ENCODE measurements at places on chromosomes 5 and 9.

DNA sequence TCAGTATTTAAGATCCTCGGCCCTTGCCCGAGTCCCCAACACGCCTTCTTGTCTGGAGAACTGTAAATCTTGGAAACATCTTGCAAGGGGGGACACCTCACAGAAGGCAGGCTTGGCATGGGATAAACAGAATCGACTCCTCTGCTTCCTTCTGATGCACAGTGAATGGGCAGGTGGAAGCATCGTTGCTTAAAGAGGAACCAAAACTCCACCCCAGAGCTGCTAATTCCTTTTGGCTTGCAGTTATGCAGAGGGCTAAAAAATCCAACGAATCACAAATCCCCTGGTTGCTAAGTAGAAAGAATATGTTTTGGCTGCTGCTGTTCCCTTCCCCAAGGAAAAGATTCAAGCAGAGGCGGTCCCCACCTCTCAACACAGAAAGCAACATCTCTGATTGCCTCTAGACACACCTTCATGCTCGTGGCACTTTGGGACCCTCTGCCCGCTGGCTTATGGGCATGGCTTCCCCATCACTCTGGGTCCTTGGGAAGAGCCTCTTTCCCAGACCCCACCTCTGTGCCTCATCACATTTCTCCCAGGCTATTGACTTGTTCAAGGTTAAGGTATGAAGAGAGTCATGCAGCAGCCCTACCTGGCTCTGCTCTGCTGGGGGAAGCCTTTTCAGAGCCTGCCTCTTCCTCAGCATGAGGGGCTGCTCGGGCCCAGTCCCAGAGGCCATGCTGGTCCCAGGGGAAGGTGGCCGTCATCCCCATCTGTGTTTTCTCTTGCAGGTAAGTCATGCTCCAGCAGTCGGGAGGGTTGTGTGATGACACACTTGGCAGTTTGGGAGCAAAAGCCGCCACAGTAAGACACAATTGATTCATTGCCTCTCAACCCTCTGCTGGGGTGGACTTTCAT, 137.1 kb downstream of the KCNIP1 start:
- DNase-seq = no peak

- DNase-seq = no peak
These were observed 89.6 kb downstream of the RIC1 start for GRCh38 chr9:5718296-5719032.

- DNase-seq = peak; percentile 64
These were observed 70.6 kb downstream of the IQGAP2 start for GRCh38 chr5:76473661-76474060.

GRCh38 chr9:37507566-37508134, 21.9 kb downstream of the POLR1E start:
- DNase-seq = no peak

DNA sequence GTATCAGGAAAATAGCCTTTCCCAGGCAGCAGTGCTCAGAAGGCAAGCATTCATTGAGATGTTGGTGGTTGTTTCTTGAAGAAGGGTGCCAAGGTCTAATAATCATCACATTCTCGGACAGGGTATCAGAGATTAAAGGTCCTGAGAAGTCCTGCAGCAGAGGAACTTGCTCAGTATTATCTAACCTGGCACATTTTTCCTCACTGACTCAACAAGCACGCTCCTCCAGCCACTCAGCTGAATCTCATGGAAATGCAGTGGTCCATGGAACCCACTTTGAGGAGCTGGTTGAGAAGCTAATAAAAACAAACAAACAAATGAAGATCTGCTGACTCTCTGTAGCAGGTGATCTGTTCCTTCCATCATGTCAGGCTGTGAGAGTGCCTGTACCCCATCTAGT, 35.3 kb upstream of the ICE1 start:
- no peak for DNase-seq

GRCh38 chr5:65971643-65972042, 45.3 kb downstream of the ERBIN start:
- no peak for DNase-seq

DNA sequence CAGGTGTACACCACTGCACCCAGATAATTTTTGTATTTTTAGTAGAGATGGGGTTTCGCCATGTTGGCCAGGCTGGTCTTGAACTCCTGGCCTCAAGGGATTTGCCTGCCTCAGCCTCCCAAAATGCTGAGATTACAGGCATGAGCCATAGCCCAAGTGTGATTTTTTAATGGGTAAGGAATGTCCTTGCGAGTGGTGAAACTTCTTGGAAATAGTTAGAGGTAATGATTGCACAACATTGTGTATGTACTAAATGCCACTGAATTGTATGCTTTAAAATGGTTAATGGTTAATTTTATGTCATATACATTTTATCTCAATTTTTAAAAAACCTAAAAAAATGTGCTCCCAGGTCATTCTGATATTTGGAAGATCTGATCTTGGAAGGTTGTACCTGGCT, 59.9 kb upstream of the IL6ST start:
- DNase-seq = no peak

DNA sequence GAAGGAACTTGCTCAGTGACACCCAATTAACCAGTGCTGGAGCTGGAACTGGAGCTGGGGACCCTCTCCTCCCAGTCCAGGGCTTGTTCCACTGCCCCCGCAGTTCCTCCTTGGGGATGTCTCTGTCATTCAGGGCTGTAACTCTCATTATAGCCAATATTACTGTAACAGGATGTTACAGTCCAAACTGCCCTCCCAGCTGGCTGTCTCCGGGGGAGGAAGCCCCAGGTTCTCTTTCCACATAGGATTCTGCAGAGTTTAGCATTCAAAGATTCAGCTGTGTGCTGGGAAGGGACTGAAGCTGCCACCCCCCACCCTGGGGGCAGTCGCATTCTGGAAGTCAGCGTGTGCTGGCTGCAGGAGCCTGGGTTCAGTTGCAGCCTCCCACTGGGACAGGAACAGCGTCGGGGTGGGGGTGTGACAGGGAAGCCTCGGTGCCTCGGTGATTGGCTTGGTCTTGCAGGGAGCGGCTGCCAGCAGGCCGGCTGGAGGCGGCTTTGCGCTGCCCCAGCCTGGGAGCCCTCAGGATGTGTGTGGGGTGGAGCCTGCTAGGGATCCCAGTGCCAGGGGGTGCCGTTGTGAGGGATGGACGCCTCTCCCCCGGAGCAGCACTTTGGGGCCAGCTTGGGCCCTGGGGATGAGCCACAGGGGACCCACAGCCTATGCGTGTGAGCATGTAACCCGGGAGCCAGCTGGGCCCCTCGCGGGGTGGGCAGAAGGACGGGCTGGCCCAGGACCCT, 101.1 kb downstream of the RGS3 start:
- DNase-seq = no peak

GRCh38 chr9:38416461-38416860, 7.8 kb downstream of the IGFBPL1 start:
- no peak for DNase-seq

DNA sequence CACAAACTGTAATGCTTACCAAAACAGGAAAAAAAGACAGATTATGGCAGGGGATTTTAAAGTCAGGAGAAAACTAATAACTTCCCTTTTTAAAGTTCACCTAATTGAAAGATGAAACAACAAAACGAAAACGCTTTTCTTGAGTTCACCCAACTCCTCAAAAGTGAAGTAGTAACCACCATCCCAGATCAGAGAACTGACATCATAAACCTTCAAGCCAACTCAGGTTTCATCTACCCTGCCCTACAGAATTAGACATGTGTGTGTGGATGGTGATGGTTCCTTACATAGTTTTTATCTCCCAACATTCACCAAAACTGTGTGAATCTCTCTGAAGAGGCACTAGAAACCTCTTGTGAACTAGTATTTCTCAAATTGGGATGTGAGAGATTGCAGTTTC, 195.2 kb upstream of the PTGER4 start:
- DNase-seq = no peak

DNA sequence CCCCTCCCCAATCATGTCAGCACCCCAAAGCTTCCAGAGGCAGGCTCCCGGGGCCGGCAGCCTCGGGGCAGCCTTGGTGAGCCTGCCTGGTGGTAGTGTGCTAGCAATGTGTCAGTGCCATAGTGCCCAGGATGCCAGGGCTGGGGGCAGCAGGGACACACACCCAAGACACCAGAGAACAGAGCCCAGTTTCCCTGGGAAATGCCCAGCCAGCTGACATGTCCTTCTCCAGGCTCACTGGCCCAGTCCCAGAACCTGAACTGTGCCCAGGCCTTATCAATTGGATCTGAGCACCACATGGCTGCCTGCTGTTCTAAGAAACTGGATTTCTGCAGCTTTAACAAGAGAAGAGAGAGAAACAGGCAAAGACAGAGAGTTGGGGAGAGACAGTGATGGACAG, 74.9 kb upstream of the LRRTM2 start:
- no peak for DNase-seq

DNA sequence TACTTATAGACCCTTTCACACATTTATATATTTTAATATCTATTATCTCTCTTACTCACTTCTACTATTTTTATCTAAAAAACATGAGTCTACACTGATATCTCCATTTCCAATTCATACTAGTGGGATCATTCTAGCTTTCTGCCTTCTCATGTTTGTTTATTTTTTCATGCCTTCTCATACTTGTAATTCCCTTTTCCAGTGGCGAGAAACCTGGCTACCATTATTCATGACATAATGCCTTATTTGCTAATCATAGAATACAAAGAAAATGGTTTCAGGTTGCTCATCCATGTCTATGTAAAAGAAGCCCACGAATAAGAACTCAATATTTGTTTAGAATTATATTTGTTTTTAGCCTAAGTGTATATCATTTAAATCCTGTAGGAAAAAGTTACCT, 232.7 kb upstream of the ACTBL2 start:
- no peak for DNase-seq

- DNase-seq = no peak
These were observed 55.5 kb upstream of the DMRT1 start for GRCh38 chr9:785997-786396.

DNA sequence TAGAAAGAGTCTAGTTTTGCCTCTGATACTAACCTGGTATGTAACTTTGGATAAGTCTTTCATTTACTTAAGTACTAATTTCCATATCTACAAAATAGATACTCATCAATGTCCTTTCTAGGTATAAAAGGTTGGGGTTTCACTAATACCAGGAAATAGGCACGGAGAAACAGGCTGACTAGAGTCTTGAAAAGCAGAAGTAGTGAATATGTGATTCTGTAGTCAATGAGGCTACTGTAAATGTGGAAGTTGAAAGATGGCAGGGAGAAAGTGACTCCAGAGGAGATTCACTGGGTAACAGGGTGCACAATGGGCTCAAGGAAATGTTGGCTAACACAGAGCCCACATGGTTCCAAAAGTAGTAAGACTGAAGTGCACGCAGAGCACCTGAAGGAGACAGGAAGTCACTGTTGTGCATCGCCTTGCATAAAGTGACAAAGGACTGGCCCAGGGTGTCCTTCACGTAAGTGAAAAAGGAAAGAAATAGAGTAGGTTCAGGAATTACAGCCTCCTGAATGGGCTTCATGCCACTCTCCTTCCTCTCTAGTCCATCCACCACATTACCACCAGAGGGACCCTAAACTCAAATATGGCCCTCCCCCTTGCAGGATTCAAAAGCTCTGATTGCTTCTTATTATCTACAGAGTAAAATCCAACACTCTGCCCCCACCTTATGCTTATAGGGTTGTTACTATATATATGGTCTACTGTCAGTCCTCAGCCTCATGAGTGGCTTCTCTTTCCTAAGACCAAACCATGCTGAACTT, 288.0 kb upstream of the SMARCA2 start:
- DNase-seq = no peak

DNA sequence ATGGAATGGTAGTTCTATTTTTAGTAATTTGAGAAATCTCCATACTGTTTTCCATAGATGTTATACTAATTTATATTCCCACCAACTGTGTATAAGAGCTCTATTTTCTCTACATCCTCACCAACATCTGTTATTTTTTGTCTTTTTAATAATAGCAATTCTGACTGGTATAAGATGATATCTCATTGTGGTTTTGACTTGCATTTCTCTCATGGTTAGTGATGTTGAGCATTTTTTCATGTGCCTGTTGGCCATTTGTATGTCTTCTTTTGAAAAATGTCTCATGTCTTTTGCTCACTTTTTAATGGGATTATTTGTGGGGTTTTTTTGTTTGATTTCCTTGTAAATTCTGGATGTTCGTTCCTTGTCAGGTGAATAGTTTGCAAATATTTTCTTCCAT, 154.4 kb downstream of the ZSWIM6 start:
- no peak for DNase-seq

GRCh38 chr5:174245516-174246075, 200.1 kb downstream of the NSG2 start:
- DNase-seq = no peak
